Tibial nerve (tissue), 4 donors: ENCODE measurements at places on chromosomes 12 and 14.
A peak's percentile ranks its signal among the peaks of the same experiment; 100 is the strongest.

DNA sequence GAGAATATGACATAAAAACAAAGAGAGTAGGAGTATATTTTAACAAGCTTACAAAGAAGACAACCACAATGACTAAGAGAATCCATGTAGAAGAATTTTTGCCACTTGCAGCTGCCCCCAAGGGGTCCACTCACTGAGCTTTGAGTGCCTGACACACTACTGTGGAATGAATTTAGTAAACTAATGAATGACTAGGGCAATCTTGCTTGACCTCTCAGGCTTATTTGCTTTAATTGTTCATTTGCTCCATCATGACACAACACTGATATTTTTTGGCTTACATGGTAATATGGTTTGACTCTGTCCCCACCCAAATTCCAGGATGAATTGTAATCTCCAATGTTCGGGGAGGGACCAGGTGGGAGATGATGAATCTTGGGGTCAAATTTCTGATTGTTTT, 249.1 kb upstream of the FAR2 start:
- DNase-seq, result no peak

GRCh38 chr14:86673523-86673969, 1143.6 kb downstream of the FLRT2 start:
- DNase-seq, result no peak

DNA sequence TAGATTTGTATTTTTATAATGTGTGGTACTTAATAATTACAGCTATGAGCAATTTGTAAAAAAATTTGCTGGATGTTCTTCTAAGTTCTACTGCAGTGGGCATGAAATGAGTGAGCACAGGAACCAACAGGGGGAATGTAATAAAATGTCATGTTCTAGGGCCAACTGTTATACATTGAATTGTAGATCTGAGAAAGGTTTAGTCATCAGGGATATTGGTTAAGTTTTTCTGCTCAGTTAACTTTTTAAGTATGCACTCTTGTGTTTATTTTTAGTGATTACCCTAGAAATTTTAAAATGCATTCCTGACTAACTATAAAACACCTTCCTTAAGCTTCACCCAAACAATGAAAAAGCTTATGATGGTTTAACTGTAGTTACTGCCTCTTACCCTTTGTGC, 101.8 kb downstream of the CAND1 start:
- no peak for DNase-seq

DNA sequence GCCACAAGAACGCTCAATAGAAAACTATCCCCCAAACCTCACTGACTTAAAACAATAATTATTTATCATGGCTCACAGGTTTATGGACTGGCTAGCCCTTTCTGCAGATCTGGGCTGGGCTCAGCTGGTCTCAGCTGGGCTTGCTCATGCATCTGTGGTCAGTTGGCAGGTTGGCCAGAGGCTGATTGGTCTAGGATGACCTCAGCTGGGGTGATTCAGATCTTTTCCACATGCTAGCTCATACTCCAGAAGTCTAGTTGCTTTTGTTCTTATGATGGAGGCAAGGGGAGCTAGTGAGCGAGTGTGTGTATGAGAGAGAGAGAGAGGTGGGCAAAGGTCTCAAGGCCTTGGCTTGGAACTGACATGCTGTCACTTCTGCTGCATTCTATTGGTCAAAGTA, 181.2 kb upstream of the NRXN3 start:
- DNase-seq, result peak; percentile 31

GRCh38 chr12:92034858-92035401, 110.7 kb downstream of the BTG1 start:
- peak; percentile 34 for DNase-seq

- no peak for DNase-seq
Measured at GRCh38 chr12:122202017-122202416, 1.5 kb upstream of the B3GNT4 start.

DNA sequence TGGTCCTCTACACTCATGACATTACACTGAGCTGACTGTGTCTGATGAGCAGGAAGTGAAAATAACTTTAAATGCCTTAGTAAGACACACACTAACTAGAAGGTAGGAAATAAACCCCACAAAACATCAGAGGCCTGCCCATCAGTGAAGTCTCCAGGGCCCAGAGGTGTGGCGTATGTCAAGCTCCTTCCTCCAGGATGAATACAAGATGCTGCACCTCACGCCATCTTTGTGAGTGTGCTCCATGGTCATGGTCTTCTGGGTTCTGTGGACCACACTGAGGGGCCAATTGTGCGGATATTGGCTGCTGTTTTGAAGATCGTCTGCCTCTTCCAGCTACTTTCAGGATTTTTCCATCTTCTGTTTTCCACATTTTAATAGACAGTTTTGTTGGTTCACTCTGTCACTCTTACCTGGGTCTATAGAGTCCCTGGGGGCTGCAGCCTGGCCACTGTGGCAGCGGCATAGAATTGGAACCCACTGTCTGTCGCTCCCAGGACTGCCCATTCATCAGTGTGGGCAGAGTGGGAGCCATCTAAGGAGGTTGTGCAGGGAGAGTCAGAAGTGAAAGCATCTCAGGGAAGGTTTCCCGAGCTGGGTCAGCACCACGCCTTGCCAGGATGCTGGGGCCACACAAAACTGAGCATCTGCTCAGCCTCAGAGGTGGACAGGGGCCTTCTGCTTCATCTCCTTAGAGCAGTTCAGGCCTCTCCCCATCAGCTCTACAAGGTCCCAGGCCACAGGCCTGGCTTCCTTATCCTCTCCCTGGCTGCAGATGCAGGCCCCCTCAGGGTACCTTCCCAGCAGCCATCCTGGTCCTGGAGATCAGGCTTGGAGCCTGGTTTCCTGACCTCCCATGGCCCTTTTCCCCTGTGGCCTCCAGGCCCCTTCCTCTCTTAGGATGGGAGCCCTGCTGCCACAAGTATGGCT, 57.5 kb upstream of the C14orf180 start:
- no peak for DNase-seq

- DNase-seq, result no peak
Measured at GRCh38 chr12:124678421-124678893, 111.0 kb upstream of the NCOR2 start.

DNA sequence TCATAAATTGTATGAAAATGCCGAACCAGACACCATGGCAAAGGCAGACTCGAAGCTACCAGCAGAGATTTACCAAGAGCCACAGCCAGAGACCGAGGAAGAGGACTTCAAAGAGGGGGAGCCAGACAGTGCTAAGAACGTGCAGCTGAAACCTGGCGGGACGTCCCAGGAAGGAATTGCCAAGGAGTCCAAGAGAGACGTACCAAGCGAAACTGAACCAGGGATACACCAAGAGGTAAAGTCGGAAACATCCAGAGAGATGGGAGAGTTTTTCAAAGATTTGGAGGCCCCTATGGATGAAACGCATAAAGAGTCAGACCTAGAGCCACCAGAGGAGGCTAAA, 294 bp downstream of the SAMD15 start:
- no peak for DNase-seq

DNA sequence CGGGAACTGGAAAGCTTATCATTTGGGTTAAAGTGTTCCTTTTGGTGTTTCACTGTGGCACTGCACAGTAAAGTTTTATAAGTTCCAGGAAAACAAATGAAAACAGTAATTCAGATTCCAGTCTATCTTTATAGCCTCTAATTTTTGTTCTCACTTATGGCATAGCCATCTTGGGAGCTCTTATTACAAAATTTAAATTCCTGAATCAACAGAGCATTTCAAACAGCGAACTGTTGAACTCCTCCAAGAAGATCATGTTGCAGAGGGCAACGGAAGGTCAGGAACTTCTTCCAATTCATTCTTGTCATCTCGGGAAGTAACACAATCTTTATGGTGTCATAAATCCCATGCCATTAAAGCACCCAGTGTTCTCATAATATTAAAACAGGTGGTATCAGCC, 229.1 kb downstream of the KCNC2 start:
- DNase-seq, result no peak

- no peak for DNase-seq
Measured at GRCh38 chr12:4829161-4829792, 80.4 kb upstream of the KCNA1 start.

DNA sequence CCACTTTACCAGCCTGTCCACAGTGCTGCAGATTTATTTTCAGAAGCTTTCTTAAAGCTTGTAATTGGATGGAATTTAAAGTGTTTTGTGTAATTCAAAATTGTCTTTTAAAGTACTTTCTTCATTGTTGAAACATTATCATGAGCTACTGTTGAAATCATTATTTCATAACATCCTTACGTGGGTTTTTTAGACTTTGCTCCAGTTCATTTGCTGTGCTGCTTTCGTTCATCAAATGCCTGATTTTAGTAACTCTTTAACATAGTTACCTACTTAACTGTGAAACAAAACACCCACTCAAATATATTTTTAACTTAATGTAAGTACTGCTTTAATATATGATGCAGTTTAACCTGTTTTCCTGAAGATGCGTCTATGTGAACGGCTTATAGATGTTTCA, 47.5 kb downstream of the PIWIL1 start:
- no peak for DNase-seq

GRCh38 chr12:132807295-132808092, 21.2 kb downstream of the GOLGA3 start:
- no peak for DNase-seq

DNA sequence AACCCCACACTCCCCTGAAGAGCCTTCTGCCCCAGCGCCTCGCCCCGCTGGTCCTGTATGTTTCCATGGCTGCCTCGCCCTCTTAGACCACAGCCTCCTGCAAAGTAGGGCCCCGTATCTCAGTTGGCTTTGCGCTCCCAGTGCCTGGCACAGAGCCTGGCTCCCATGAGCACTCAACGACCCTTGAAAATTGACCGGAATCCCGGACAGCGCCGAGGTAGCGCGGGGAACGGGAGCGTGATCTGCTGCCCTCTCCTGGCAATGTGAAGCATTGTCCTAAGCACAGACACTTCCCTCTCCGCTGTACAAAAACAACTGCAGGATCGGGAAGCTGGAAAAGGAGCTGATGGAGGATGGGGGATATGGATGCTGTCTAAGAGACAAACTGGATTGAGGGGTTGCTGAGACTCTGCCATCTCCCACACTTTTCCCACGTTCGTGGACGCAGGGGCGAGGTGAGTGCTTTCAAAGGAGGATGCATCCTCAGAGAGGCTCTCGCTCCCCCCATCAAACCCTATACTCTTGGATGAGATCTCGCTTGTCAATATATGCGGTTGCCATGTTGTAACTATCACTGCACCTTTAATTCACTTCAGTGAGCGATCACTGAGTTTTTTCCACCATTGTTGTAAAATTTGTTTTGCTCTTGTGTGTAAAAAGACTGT, 10.7 kb upstream of the FKBP4 start:
- peak; percentile 42 for DNase-seq

- DNase-seq, result no peak
Measured at GRCh38 chr12:68118096-68118755, 41.3 kb downstream of the IFNG start.

DNA sequence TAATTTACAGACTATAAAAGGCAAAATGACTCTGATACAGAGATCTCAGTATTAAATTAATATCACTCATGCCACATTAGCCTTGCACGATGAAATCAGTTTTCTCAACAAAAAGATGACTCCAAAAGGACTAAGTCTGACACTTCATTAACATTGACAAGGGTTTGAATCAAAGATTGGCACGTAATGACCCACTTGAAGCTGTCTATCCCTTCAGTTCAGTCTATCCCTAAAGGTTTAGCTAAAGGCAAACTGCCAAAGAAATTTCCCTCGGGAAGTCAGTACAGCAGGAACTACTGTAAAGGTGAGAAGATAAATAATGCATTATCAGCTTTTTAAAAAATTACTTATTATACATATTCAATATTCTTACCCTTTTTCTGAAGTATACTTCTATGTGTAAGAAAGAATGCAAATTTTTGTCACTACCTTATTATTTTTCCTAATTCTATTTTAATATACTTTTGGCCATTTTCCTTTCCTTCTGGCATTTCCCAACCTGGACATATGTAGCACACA, 127.1 kb downstream of the NELL2 start:
- DNase-seq, result no peak

GRCh38 chr14:95515596-95516552, 576 bp downstream of the SYNE3 start:
- no peak for DNase-seq

DNA sequence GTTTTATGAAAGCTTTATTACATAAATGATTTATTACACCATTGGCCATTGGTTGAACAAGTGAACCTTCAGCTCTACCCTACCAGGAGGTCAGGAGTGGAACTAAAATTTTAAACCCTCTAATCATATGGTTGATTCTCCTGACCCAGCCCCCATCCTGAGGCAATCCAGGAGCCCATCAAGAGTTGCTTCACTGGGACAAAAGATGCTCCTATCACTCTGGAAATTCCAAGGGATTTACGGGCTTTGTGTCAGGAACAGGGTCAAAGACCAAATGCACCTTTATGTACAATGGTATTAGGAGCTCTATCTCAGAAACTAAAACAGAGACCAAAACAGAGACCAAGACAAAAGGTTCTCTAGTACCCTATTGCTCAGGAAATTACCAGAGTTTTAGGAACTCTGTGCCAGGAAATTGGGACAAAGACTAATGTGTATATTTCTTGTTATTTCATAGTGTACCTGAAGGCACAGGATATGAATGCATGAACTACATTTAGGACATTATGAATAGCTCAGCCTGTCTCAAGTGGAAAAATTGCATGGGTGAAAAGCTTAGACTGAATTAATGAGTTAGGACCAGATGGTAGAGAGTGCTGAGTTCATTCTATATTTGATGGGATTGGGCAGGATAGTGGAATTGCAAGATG, 171.7 kb upstream of the FLRT2 start:
- DNase-seq, result no peak

- peak; percentile 68 for DNase-seq
Measured at GRCh38 chr14:104687601-104688504, 1.6 kb upstream of the INF2 start.
